ENCODE measurements at places on chromosomes 12 and 14. TPM values are rescaled to one million over a fixed set of nuclear protein-coding genes. Genes with fewer than 3 reads are reported as not detected.
A peak's percentile ranks its signal among the peaks of the same experiment; 100 is the strongest.

- DNase-seq, result no peak
Observed at GRCh38 chr12:40378691-40379090, 153.9 kb downstream of the LRRK2 start.

GRCh38 chr12:48366131-48366530 lies 15.4 kb upstream of the ZNF641 start:
- no peak for DNase-seq

DNA sequence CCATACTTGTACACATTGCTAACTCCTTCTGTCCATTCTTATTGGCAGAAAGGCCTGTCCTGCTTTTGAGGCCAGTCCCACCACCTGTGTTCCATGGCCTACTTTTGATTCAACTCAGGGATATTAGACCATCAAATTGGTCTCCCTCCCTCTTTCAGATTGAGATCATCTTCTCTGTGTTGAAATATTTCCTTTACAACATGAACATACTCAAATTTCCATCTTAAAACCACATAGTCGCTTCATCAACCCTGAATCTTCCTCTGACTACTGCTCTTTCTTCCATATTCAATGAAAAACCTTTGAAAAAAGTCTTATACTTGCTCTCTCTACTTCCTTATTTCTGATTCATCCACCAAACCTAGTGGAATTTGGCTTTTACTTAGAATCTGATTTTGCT lies 34.9 kb downstream of the TRMT5 start:
- no peak for DNase-seq

- DNase-seq, result peak; percentile 74
Observed at GRCh38 chr14:74572726-74573301, 39.2 kb downstream of the LTBP2 start.

GRCh38 chr12:66449531-66449930 lies 147.2 kb downstream of the HELB start:
- peak; percentile 93 for DNase-seq

GRCh38 chr12:107491856-107492255 lies 193.7 kb upstream of the PWP1 start:
- no peak for DNase-seq

DNA sequence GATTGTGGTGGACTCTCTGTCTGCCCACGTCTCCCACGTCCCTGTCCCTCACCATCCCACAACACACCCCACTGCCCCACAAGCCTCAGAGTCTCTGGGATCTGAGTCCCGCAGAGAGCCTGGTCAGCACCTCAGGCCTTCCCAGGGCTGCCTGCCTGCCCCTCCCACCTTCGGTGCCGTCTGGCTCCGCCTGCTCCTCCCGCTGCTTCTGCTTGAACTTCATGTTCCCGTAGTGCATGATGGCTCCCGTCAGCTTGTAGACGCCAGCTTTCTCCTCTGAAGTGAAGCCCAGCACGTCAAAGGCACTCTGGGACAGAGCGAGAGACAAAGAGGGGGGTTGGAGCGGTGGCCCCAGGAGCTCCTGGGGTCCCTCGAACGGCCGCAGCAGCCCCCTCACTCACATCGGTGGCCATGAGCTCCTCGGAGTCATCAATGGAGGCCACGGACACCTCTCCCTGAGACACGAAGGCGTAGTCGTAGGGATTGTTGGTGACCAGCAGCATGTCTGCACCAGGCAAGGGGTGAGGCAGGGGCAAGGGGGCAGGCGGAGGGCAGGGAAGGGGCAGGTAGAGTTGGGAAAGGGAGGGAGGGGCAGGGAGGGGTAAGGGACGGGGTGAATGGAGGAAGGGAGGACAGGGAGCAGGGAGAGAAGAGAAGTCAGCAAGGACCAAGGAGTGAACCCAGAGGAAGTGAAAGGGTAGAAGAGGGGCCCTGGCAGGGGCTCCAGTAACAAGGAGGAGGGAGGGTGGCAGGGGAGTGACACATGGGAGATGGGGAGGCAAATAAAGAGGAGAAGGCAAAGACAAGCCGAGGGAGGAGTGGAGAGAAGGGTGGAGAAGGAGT lies 5.6 kb downstream of the MYH6 start:
- no peak for DNase-seq

- DNase-seq, result no peak
Observed at GRCh38 chr12:68884251-68884650, 48.7 kb downstream of the CPM start.

DNA sequence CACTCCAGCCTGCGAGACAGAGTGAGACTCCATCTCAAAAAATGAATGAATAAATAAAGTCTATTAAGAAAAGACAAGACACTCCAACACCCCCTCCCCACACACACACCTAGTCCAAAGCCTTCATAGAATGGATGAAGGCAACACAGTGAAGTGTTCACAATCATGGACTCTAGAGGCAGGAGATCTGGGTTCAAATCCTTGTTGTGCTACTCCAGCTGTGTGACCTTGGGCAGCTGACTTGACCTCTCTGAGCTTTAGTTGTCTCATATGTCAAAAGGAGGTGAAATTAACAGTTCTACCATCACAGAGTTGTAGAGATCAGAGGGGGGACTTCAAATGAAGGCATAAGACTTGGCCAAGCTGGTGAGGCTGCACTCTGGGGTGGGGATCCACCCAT lies 95.8 kb upstream of the MAP1LC3B2 start:
- no peak for DNase-seq

DNA sequence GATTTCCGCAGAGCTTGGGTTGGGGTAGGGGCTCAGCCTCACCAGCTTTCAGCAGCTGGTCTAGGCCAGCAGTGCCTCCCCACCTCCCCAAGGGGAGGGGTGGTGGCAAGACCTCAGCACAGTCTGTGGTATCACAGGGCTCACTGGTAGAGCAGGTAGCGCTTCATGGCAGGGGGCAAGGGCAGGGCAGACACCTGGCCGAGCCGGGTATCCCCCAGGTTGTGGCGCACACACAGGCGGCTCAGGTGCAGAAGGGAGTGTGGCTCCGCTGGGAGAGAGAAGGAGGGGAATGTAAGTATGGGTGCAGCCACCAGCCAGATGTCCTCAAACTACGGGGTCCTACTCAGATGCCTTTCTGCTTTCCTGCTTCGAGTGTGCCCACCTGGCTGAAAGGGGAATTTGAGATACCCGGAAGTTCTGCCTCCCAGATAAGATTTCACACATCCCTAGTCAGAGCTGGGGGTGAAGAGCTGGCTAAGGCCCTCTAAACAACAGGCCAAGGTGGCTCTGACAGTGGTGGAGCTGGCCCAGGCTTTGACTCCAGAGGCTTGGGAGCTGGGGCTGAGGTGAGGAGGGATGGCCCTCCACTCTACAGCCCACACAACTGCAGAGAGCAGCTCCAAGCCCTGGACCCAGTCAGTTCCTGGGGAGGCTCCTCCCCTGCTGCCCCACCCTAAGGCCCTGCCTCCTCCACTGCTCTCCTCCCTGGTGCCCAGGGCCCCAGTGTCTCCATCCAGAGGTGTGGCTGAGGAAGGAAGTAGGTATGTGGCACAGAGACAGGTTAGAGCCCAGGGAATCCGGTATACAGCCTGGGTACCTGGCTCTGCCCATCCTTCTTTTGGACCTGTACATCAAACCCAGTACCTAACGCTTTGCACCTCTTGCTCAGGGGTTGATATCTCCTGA lies 1.8 kb downstream of the SPSB2 start:
- peak; percentile 72 for DNase-seq

- DNase-seq, result no peak
Observed at GRCh38 chr12:122063694-122064024, 14.9 kb upstream of the MLXIP start.

GRCh38 chr14:77302926-77303325 lies 17.8 kb downstream of the POMT2 start:
- peak; percentile 50 for DNase-seq

DNA sequence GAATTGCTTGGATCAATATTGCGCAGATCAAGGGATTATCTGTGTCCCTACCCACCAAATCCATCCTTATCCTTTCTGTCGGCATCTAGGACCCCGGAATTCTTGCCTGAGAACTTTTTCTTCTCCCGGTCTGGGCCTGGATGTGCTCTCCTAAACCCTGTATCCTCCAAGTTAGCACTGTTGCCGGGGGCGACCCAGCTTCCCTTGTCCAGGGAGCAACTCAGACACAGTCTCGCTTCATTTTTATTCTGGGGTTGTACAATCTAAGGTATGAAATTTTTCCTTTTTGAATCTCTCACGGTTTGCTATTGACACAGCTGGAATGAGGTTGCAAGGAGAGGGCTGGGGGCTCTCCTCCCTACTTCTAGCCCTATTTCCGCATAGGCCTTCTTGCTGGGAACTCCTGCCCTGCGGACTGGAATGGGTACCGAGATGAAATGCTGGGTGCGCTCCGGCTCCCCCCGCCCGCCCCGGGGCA lies 403 bp upstream of the PNP start:
- DNase-seq, result no peak

GRCh38 chr12:128840862-128841468 lies 12.3 kb upstream of the GLT1D1 start:
- DNase-seq, result no peak

- DNase-seq, result no peak
Observed at GRCh38 chr14:40402957-40403356, 970.7 kb upstream of the FBXO33 start.

- DNase-seq, result no peak
Observed at GRCh38 chr14:59046746-59047145, 141.7 kb upstream of the DAAM1 start.

DNA sequence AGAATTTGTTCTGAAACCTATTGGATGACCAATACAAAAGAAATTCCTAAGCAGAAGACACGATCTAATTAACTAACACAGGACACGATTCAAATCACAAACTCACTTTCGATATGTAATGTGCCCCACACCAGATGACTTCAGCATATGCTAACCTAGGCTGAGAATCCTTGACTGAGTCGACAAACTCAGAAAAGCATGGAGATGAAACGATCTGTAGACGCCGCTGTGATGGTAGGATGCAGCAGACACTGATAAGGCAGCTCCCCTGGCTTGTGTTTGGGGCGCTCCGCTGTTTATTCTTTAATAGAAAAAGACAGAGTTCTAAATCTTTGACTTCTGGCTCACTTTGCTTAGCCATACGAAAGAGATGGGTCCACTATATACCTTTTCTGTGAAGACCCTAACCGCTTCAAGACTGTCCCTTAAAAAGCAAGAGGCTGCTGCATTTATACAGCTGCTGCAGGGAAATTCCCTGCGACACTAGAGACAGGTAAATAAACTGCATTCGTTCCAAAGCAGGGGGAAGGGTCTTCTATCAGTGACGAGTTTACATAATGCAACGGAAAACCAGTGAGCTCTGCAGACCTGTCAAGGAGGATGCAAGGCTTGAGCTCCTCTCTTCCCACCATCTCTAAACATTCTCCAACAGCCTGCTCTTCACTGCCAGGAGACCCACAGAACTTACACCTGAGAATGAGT lies 929 bp downstream of the CHD8 start:
- peak; percentile 22 for DNase-seq

GRCh38 chr12:26031827-26032226 lies 73.3 kb downstream of the RASSF8 start:
- DNase-seq, result no peak

- no peak for DNase-seq
Observed at GRCh38 chr12:52010152-52010622, 3.4 kb downstream of the TAMALIN start.

DNA sequence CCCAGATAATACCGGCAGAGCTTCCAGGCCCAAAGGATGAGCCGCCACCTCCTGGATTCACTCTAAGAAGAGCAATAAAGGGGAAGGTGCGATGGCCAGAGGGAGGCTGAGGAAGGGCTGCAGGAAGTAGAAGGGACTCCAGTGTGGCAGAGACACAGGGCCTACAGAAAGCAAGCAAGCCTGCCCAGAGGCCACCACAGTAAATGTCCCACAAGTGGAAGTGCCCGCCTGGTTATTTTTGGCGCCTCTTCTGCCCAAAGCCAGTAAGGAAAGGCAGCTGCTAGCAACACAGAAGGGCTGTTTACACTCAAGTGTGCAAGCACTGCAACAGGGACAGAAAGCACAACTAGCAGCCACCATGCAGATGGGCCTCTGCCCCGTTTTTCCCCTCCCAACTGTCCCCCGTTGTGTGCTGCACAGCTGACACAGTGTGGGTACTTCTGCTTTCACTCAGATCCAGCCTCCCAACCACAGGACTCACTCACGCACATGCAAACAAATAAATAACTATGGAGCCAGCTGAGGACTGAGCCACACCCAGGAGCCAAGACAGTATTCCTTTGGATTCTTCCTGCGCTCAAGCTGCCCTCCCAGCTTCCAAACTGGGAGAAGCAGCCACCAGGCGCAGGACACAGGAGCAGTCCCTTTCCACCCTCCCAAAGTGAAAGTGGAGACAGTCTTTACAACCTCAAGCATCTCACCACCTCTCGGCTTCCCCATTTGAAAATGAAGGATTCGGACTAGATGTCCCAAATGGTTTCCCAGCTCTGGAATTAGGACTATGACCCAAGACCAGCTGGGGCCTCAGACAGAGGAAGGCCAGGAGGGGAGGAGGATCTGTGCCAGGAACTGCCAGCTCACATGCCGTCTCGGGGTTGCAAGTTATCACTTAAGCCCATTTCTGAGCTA lies 40.0 kb upstream of the PNMA1 start:
- no peak for DNase-seq

DNA sequence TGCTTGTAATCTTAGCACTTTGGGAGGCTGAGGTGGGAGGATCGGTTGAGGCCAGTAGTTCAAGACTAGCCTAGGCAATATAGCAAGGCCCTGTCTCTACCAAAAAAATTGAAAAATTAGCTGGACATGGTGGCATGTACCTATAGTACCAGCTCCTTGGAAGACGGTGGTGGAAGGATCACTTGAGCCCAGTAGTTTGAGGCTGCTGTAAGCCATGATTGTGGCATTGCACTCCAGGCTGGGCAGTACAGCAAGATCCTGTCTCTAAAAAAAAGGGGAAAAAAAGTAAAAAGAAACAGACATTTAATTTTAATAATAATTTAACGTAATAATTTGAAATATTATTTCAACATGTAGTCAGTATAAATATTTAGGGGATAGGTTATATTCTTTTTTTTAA lies 16.1 kb downstream of the MON2 start:
- no peak for DNase-seq

DNA sequence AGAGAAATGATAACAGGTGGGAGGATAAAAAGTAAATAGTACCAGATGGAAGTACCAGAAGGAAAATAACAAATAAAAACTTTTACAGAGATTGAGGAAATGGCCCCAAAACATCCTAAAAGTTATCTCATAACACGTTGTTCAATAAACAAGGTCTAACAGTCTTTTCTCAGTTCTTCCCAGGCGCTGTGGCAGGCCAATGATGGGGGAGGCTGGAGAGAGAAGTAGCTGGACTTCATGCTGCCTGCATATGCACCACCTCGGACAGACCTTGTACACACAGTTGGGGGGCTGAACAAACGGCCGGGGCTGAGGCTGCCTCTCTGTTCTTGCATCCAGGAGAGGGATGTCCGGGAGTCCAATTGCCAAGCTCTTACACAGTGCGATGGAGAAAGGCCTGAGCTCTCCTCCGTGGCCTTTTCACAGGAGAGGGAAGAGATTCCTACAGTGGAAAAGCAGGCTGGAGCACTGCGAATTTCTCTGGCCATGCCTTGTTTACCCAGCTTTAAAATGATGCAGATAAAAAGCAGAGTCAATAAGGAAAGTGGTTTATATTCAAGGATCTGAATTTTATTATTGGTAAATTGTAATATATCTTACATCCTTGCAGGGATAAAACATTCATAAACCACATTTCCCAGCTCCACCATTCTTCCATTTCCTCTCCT lies 109.8 kb downstream of the PHLDA1 start:
- no peak for DNase-seq

- no peak for DNase-seq
Observed at GRCh38 chr14:71361336-71361735, 454.1 kb downstream of the PCNX1 start.

Gene CD4
- not detected for total RNA-seq

Gene FOXG1
- total RNA-seq, result not detected

Gene NPC2
- total RNA-seq, result 340 TPM

Gene TRIM9
- total RNA-seq, result 0.07 TPM

Gene ENDOU
- 0.34 TPM for total RNA-seq

Gene AKAP5
- 0.10 TPM for total RNA-seq

Gene PLXNC1
- 0.18 TPM for total RNA-seq

Gene YY1
- total RNA-seq, result 52.9 TPM

Gene ERP29
- 107 TPM for total RNA-seq

Gene RPGRIP1
- not detected for total RNA-seq
